Esophagus (tissue), 2 donors: ENCODE measurements at places on chromosomes 16 and 17. TPM values are rescaled to one million over a fixed set of nuclear protein-coding genes. Genes with fewer than 3 reads are reported as not detected.

The MYH8 gene
- polyA plus RNA-seq, result not detected

The KRT12 gene
- not detected for polyA plus RNA-seq

The NXPH3 gene
- 2.2 TPM for polyA plus RNA-seq

The SCN4A gene
- polyA plus RNA-seq, result 0.08 TPM

The ANKRD40CL gene
- polyA plus RNA-seq, result not detected

The CHD3 gene
- polyA plus RNA-seq, result 37.2 TPM

The MYO1C gene
- 42.0 TPM for polyA plus RNA-seq

The HOXB3 gene
- polyA plus RNA-seq, result 12.7 TPM

The CYGB gene
- 3.7 TPM for polyA plus RNA-seq

The ODAD4 gene
- 0.18 TPM for polyA plus RNA-seq

The ARHGAP23 gene
- polyA plus RNA-seq, result 36.0 TPM

The FZD2 gene
- polyA plus RNA-seq, result 0.54 TPM

The CLEC10A gene
- 1.7 TPM for polyA plus RNA-seq

The RHOT1 gene
- polyA plus RNA-seq, result 17.7 TPM

The PITPNM3 gene
- 14.4 TPM for polyA plus RNA-seq

The KCNH6 gene
- 0.04 TPM for polyA plus RNA-seq

The GAS7 gene
- 6.4 TPM for polyA plus RNA-seq

The SLC5A10 gene
- 0.49 TPM for polyA plus RNA-seq

The CHST5 gene
- 0.13 TPM for polyA plus RNA-seq
